Brain pericyte (primary cell): ENCODE measurements at places on chromosomes 16 and 17.

GRCh38 chr17:80970044-80970761, 21.4 kb upstream of the CHMP6 start:
- no peak for DNase-seq

GRCh38 chr16:30406795-30407101, 658 bp upstream of the ZNF771 start:
- no peak for DNase-seq

DNA sequence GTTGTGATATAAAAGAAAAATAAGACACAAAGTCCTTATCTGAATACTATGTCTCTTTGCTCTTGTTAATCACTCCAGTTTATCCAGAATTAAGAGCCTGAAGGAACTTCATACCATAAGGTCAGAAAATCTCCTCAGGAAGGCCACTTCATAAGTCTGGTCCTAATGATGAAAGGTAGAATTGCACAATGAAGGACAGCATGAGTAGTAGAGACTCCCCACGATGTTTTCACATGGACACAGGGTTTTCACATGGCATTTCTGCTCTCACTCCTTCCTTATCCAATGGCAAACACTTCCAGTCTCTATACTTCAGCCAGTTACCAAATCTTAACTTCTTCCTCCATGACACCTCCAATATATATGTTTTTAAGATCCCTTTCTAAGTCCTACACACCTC, 10.2 kb upstream of the C17orf78 start:
- no peak for DNase-seq

DNA sequence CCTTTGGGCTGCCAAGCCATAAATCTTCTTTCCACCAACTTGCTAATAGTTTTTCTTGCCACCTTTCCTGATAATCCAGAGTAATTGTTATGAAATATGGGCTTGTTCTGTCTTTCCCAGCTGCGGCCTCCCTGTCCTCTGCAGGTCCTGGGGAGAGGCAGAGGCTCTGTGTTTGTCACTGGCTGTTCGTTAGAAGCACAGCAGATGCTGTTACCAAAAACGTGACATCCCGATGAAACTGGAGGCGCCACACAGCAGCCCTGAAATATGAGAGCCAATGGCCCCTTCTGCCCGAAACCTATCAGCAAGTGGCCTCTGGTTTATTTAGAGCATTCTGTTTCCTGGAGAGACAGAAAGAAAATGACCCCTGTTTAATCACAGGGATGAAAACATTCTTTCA, 115.1 kb upstream of the ANKFN1 start:
- no peak for DNase-seq

GRCh38 chr16:49487746-49488145, 114.1 kb downstream of the C16orf78 start:
- no peak for DNase-seq

DNA sequence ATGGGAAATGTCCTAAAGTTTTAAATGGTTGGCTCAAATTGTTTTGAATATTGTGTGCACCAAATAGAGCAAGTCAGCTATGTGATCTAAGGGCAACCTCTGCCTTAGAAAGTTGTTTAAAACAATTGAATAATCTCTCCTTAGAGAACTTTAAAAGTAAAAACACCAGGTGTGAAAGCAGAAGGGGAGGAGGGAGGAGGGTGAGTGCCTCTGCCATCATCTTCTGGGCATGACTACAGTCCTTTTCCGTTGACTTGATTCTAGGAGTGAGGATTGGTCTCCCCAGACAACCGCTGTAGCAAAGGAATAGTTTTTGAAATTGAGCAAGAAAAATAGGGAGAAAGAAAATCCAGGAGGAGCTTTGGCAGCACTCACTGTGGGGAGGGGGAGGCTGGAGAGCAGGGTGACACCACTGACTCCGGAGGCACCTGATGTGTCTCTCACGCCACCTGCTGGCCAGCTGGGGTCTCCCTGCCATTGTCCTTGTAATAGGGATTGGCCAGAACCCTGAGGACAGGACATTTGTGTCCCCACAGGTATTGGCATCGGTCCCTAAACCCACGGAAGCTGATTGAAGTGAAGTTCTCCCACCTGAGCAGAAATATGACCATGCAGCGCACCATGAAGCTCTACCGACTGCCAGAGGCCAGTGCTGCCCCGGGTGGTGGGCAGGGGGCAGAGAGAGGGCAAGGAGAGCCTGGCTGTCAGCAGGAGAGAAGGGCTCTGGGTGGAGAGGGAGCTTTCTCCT, 33.3 kb downstream of the PLCD3 start:
- DNase-seq: no peak

DNA sequence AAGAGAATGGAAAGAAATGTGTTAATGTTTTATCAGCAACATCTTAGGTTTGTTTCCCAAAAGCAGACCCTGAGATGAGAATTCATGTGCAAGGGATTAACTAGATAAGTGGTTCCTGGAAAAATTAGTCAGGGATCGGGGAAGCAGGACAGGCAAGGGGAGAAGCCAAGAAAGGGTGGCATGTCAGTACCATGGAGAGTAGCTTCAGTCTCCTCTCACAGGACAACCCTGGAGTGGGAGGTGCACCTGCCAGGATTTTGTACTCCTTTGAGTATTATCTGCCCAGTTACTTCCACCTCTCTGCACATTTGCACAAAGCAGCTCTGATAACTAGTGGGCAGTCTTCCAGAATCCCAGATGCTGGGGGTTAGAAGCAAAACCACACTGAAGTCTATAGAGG, 117.0 kb downstream of the RGS9 start:
- no peak for DNase-seq

DNA sequence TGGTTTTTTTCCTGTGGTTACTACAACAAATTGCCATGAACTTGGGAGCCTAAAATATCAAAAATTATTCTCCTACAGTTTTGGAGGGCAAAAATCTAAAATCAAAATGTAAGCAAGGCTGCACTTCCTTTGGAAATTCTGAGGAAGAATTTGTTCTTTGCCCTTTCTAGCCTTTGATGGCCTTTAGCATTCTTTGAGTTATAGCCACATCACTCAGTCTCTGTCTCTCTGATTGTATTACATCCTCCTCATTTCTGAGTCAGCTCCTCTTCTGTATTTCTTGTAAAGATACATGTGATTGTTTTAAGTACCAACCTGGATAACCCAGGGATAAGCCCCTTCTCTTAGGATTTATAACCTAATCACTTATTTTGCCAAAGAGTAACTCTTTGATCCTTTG, 282.0 kb downstream of the BCAS3 start:
- no peak for DNase-seq

DNA sequence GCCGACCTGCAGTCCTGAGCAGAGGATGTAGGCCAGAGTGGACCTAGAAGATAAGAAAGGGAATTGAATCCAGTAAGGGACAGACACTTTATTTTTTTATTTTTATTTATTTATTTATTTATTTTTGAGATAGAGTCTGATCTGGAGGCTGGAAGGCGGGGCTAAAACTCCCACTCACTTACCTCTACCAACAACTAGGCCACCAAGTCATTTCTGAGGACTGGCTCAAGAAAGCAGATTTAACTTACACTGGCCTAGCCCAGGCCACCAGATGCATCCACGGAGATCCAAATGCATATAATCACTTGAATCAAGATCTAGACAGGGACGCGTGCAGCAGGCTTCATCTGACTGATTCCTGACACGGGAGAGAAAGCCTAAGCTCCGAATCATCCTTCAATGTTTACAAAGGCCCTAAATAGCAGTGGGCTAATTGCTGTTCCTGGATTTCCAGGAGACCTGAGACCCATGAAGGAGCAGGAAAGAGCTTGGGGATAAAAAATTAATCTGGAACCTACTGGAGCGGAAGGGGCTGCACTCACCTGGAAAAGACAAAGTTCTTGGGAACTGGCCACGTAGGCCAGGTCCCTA, 1.1 kb upstream of the ALOX12 start:
- no peak for DNase-seq

GRCh38 chr17:63113167-63113566, 147.1 kb downstream of the TANC2 start:
- no peak for DNase-seq

- no peak for DNase-seq
Observed at GRCh38 chr16:17538927-17539326, 68.2 kb upstream of the XYLT1 start.

DNA sequence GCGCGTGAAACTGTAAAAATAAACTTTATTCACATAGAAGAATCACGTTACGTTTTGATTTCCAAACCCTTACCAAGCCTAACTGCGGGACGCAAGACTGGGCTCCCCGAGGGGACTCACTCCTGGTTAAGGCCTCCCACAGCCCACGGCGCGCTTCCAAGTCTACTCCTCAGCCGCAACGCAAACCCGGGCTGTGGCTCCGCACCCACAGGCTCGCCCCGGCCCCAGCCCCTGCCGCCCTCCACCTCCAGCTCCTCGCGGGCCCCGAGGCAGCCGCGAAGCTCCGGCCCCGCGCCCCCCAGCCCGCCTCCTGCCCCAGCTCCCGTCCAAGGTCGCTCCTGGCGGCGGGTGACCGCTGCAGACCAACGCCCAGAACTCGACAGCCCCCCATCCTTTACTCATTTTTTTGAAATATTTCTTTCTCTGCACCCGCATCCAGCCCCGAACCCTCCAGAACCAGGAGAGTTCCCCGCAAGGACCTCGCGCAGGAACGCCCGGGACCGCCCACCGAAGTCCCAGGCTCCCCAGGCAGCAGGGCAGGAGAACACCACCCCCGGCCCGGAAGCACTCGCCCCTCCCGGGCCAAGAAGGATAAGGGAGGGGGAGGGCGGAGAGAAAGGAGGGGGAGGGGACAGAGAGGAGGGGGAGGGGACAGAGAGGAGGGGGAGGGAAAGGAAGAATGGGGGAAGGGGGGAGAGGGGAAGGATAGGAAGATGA, 912 bp downstream of the USP22 start:
- no peak for DNase-seq

DNA sequence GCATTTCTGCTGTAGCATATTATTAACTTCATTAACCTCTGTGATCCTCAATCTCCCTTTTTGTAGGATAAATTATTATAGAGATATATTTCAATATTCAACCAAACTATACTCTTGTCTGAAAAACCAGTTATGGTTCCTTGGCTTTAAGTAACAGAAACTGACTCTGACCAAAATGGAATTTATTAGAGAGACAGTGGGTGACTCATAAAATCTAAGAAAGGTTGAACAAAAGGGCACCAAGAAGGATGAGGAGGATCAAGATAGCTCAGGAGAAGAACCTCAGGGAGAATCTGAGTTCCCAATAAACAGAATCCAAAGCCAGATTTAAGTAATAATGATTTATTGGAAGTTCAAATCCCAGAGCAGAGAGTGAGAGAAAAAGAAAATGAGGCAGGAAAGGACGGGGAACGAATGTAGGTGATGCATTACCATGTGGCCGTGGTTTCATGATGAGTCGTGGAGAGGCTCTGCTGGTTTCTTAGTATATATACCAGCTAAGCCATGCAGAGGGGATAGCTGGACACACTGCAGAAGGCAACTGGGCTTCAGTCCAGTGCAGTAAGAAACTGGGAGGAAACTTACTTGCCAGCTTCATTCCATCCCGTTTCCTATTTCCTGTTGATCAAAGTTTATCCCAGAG, 151.5 kb upstream of the GOT2 start:
- DNase-seq: no peak

GRCh38 chr16:86380030-86380429, 130.3 kb upstream of the FOXF1 start:
- DNase-seq: no peak

DNA sequence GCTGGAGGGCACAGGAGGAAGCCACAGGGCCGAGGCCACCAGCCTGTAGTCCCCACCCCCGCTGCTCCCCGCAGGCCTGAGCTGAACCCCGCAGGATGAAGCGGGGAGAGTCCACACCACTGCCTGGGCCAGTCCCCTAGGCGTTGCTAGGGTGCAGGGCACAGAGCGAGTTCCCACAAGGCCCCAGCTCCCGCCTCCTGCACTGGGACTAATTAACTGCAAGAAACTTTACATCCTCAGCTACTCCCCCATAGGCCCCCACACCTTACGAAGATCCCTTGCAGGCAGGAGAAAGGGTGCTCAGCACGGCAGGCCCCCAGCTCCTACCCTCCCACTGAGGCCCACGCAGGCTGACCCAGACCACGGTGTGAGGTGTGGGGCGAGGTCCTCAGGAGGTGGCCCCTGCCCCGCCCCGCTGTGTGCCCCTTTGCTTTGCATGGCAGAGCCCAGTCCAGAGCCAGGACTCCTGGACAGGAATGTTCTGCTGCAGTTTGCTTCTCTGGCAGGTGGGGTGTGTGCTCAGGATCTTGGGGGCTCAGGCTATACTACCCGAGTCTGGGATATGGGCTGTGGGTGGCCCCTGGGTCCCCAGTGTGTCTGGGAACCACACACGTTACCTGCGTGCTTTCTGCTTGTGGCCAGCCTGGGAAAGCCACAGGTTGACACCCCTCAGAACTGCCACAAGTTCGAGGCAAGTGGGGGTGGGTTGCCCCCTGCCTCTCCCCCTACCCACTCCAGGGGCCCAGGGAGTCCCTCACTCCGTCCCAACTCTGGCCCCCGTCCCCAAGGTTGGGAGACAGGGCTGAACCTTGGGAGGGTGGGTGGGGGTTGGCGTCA, 1.2 kb downstream of the GNG13 start:
- DNase-seq: no peak

DNA sequence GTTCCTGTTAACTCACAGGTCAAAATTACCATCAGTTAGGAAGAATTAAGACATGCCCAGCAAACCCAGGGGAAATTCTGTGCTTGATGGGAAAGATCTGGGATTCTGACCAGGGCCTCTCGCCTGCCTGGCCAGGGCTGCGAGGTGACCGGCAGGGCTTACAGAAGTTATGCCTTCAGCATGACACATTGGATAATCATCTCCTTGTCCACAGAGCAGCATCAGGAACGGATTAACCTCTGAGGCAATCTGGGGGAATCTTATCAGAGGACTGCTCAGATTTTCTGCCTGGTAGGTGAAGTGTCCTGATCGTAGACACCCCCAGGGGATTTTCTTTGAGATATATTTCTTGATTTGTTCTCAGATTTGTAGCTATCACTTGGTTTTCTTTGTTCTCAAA, 172.5 kb downstream of the HS3ST3A1 start:
- DNase-seq: no peak

GRCh38 chr17:67765623-67766022, 47.9 kb downstream of the NOL11 start:
- no peak for DNase-seq

DNA sequence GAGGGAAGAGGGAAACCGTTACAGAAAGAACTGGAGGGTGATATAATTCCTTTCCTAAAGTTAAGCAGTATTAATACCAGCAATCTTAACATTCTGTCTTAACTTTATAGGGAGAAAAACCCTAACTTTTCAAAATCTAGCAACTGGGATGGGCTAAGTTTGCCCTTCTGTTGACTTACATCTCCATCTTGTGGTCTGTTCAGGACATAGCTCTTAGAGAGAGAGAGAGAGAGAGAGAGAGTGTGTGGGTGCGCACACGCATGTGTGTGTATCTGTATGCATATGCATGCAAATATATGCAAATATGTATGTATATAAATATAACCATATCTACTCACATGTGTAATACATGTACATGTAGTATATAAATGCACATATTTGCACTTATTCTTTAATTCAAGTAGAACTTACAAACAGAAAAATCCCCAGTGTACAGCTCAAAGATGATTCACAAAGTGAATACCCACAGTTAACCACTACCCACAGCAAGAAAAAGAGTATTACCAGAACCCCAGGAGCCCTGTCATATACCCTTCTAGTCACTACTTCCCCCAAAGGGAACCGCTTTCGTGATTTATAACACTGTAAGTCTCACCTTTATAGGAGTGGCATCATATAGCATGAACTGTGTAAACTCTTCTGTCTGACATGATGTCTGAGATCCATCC, 46.5 kb downstream of the STX8 start:
- DNase-seq: no peak
